ENCODE measurements at places on chromosomes 6 and 20.

GRCh38 chr6:123810948-123811347 is 7.3 kb downstream of the NKAIN2 start:
- DNase-seq: no peak

GRCh38 chr6:1091900-1092299 is 220.0 kb upstream of the FOXQ1 start:
- DNase-seq: no peak

GRCh38 chr20:38854654-38855066 is 49.2 kb downstream of the PPP1R16B start:
- no peak for DNase-seq

DNA sequence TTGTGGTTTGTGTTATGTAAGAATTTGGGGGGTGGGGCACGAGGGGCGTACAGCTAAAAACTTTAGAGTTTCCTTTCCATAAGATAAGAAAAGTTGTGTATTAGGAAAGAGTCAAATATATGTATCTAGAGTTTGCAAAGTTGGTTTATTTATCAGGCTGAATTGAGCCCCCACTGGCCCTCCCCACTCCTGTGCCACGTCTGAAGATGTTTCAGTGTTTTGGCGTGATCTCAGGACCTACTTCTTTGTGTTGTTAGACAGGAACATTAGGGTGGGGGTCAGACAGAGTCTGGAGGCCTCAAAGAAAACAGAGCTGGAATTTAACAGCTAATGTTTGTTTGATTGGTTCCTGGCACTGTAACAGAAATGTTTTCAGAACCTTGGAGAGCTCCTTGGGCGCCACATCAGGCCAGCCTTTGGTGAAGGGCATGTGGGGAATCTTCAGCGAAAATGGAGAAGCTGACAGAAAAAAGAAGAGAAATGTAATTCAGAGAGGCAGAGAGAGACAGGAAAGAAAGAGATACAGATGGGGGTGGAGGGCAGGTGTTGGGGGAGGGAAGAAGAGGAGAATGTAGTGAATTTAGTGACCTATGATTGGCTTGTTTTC is 674 bp downstream of the NRSN1 start:
- peak; percentile 4 for DNase-seq

GRCh38 chr6:41755895-41756294 is 8.7 kb upstream of the PGC start:
- no peak for DNase-seq

- peak; percentile 66 for DNase-seq
Measured at GRCh38 chr20:13261460-13262301, 40.6 kb downstream of the ISM1 start.

GRCh38 chr20:22226849-22227700 is 357.3 kb downstream of the FOXA2 start:
- DNase-seq: no peak

DNA sequence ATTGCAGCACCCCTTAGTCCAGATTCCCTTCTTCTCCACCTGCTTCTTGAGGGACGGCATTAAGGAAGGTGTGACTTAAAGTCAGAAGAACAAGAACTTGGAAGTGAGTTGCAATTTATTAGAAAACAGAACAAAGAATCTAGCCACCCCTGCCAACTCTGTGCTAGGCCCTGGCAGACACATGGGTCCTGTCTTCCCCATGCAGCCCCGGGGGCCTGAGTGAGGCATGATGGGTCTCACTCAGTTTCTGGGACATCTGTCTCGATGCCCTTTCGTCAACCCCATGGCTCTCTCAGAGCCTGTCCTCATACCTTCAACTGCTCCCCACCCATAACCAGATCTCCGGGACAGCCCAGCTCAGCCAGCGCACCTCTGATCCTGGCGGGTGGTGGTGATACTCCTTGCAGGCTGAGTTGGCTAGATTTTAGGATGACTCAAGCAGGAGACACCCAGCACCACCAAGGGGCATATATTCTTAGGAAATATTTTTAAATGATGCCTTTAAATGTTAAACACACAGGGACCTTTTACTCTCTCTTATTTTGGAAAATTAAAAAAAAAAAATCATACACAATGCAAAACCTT is 143.2 kb upstream of the RNF24 start:
- DNase-seq: no peak

- no peak for DNase-seq
Measured at GRCh38 chr6:166615059-166615770, 11.8 kb downstream of the RPS6KA2 start.

DNA sequence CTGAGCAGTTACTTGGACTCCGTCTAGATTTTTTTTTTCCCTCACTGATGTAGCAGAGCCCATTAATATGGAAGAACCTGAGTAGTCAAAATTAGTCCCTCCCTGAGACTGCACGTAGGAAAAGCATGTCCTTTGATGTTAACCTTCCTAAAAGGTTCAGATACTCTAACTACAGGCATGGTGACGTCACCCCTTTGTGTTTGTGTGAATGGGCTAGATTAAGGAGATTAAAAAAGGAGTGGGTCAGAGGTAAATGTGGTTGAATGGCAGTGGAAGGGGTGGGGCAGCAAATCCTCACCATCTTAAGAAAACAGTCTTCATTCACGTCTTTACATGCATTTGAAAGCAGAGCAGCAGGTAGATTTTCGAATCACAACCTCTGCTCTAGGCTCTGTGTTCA is 521.1 kb downstream of the TFAP2B start:
- no peak for DNase-seq

GRCh38 chr20:20956513-20956931 is 149.6 kb downstream of the LINC00237 start:
- no peak for DNase-seq

- no peak for DNase-seq
Measured at GRCh38 chr6:124873066-124873410, 89.2 kb upstream of the RNF217 start.

DNA sequence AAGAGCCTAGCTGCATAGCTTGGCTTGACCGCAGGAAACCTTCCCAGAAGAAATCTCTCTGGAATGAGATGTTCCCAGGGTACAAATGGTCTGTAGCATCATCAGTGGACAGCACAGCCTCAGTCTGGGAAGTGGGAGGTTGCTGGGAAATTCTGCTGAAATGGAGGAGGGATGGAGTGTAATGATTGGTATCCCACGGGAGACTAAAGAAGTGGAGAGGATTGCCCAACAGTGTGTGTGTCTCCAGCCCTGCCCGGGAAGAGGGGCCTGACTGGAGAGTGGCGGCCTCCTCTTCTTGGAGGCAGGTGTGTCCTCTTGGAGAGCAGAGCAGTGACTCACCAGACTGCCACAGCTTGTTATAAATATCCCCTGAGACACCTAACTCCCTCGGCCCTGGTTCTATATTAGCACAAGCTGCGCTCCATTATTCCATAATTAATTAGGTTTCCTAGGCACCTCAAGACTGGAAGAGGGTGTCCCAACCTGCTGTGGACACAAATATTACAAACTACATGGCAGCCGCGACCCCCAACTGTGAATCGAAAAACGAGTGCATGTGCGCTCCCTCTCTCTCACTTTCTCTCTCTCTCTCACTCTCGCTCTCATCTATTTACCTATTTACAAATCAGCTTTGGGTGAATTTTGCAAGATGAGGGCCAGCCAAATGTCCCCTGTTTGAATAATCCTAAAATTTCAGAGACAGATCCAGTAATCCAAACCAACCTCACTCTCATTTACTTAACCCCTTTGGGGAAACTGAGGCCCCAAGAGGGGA is 68.8 kb downstream of the FGD2 start:
- DNase-seq: no peak

Measured in stimulated activated CD4-positive, alpha-beta T cell treated with anti-CD3 and anti-CD28 coated beads, Interleukin-1b, Interleukin-23, amount 100 ng/mL, for 48 hours (primary cell).